ENCODE measurements at places on chromosomes 7 and 10. TPM values are rescaled to one million over a fixed set of nuclear protein-coding genes. Genes with fewer than 3 reads are reported as not detected.

Gene SFRP4
- 4.7 TPM for total RNA-seq

Gene CYTH3
- 30.9 TPM for total RNA-seq

Gene RHOBTB1
- total RNA-seq = 15.4 TPM

Gene ERVW-1
- total RNA-seq = not detected

Gene LRMDA
- total RNA-seq = 6.2 TPM

Gene NUP42
- total RNA-seq = 27.3 TPM

Gene NMT2
- 11.0 TPM for total RNA-seq

Gene GRID1
- total RNA-seq = 2.3 TPM

Gene NKX2-3
- total RNA-seq = not detected

Gene CLDN3
- total RNA-seq = 11.0 TPM

Gene LFNG
- 1.6 TPM for total RNA-seq

Gene NRAP
- not detected for total RNA-seq

Gene CNNM1
- total RNA-seq = 2.2 TPM

Gene UBN2
- 5.7 TPM for total RNA-seq

Gene OR6B1
- not detected for total RNA-seq

Gene PRKAG2
- total RNA-seq = 43.4 TPM

Gene GATA3
- total RNA-seq = 3.4 TPM

Gene MRLN
- not detected for total RNA-seq

Gene SPDYE18
- total RNA-seq = 0.27 TPM

Gene FAM20C
- total RNA-seq = 15.7 TPM

Gene DOCK4
- total RNA-seq = 11.4 TPM

Gene NXPH1
- 0.95 TPM for total RNA-seq

Gene ETV1
- total RNA-seq = 70.3 TPM

Gene PRPS1L1
- total RNA-seq = not detected

Gene JAKMIP3
- total RNA-seq = 0.56 TPM

Gene PTPRE
- total RNA-seq = 5.6 TPM

Gene SUMF2
- total RNA-seq = 60.9 TPM

Gene TMEM225B
- 0.81 TPM for total RNA-seq

Gene SRRM3
- 0.89 TPM for total RNA-seq

Gene LRRN3
- 43.7 TPM for total RNA-seq
